ENCODE measurements at places on chromosomes 1 and 21. TPM values are rescaled to one million over a fixed set of nuclear protein-coding genes. Genes with fewer than 3 reads are reported as not detected.

C1orf185 gene
- polyA plus RNA-seq: not detected

A3GALT2 gene
- 0.10 TPM for polyA plus RNA-seq

MRPL37 gene
- polyA plus RNA-seq: 80.6 TPM

KLF17 gene
- 0.04 TPM for polyA plus RNA-seq

DNA sequence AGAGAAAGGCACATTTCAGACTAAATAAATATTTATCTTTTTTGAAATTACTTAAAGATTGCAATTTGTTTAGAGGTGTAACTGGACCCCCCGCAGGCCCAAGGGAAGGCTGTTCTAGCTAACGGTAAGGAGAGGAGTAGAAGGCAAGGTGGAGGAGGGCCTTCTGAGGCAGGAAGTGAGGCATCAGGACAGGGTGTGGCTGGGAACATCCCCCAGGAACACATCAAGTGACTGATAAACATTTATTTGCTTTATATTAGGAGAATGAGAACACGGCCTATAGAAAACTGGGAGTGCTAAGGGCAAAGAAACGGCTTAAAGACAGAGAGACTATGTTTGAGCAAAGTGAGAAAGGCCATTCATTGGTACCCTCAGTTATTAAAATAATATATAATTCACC is 23.2 kb downstream of the HIVEP3 start:
- no peak for DNase-seq

DNA sequence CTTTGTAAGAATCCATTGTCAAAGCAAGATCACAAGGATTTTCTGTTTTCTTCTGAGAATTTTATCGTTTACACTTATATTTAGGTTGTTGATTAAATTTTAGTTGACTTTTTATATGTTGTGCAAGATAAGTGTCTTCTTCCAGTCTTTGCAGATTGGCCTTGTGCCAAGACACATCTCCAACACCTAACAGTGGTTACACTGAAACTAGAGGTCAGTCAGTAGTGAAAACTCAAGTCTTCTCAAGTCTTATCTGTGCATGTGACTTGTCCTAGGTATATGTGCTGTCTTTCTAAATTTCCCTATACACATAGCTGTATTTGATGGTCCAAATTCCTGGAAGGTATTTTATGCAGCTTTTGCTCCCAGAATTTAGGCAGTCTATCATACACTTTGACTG is 1183.2 kb upstream of the B3GALT2 start:
- DNase-seq: no peak

- peak; percentile 48 for DNase-seq
These were observed 1.4 kb upstream of the KLHL21 start for GRCh38 chr1:6603915-6604558.
